Mammary epithelial cell (primary cell): ENCODE measurements at places on chromosomes 5 and 9. TPM values are rescaled to one million over a fixed set of nuclear protein-coding genes. Genes with fewer than 3 reads are reported as not detected.

The SLC2A8 gene
- 9.6 TPM for polyA plus RNA-seq

The TEX48 gene
- polyA plus RNA-seq, result not detected

The TAS2R1 gene
- not detected for polyA plus RNA-seq

The RALGDS gene
- polyA plus RNA-seq, result 37.8 TPM

The PCA3 gene
- not detected for polyA plus RNA-seq

The MARVELD2 gene
- polyA plus RNA-seq, result 26.6 TPM

The TSSK1B gene
- polyA plus RNA-seq, result 0.05 TPM

The SPATA9 gene
- polyA plus RNA-seq, result not detected

The ABHD17B gene
- 10.0 TPM for polyA plus RNA-seq

The CATSPER3 gene
- polyA plus RNA-seq, result 0.09 TPM

The PPP1R26 gene
- polyA plus RNA-seq, result 4.8 TPM

The TSTD2 gene
- polyA plus RNA-seq, result 9.9 TPM

The SMIM33 gene
- polyA plus RNA-seq, result not detected

The ZNF454 gene
- not detected for polyA plus RNA-seq

The EGFLAM gene
- polyA plus RNA-seq, result 0.10 TPM

The S100Z gene
- not detected for polyA plus RNA-seq

The CER1 gene
- polyA plus RNA-seq, result not detected

The SLC4A9 gene
- 0.07 TPM for polyA plus RNA-seq

The LRRC19 gene
- not detected for polyA plus RNA-seq
